ENCODE measurements at places on chromosomes 5 and 9.

DNA sequence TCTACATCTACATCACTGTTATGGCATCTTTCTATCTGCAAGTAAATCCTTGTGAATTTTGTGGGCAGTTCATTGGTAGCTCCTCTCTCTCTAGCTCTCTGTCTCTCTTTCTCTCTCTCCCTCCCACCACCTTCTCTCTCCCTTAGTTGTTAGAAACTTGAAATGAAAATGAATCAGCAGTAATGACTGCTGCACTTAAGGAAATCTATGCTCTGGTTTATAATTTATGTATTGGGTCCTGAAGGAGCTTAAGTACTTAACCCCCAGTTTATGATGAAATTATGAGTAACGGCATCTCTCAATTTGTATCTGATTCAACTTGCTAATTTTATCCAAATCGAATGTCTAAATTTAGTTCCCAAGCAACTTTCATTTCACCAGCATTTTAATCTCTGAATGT lies 52.0 kb upstream of the PTGER4 start:
- no peak for DNase-seq

GRCh38 chr9:36765468-36766341 lies 193.0 kb downstream of the MELK start:
- peak; percentile 82 for DNase-seq

- DNase-seq: no peak
Measured at GRCh38 chr5:174777583-174777982, 53.2 kb downstream of the MSX2 start.

GRCh38 chr9:12266758-12267157 lies 426.4 kb upstream of the TYRP1 start:
- DNase-seq: no peak

DNA sequence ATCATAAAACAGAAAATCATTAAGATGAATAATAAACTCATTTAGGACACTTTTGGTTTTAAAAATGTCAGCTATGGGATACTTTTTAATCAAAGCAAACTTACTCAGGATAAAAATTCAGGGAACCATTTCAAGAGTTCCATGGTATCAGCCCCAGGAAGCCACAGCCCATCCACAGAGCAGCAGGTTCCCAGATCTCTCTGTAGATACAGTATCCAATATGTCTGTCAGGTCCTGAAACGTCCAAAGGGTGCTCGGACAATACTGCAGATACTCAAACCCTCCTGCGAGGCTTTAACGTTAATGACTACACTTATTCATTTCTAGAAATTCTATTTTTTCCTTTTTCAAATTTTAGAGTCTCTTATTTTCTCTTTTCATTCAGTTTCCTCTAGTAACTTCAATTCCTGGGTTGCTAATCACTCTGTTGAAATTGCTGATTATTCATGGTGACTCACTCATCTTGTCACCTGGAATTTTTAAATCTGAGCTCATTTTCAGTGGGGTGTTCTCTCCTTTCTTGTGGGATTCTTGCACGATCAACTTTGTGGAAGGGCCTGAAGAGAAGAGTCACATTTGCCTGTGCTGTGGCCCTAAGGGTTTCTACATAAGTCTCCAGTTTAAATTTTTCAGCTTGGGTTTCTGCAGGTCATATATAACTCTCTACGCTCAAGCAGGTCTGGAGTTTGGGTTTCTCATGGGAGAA lies 435.8 kb downstream of the CTNND2 start:
- no peak for DNase-seq

GRCh38 chr5:107949688-107950341 lies 279.1 kb upstream of the EFNA5 start:
- DNase-seq: no peak

DNA sequence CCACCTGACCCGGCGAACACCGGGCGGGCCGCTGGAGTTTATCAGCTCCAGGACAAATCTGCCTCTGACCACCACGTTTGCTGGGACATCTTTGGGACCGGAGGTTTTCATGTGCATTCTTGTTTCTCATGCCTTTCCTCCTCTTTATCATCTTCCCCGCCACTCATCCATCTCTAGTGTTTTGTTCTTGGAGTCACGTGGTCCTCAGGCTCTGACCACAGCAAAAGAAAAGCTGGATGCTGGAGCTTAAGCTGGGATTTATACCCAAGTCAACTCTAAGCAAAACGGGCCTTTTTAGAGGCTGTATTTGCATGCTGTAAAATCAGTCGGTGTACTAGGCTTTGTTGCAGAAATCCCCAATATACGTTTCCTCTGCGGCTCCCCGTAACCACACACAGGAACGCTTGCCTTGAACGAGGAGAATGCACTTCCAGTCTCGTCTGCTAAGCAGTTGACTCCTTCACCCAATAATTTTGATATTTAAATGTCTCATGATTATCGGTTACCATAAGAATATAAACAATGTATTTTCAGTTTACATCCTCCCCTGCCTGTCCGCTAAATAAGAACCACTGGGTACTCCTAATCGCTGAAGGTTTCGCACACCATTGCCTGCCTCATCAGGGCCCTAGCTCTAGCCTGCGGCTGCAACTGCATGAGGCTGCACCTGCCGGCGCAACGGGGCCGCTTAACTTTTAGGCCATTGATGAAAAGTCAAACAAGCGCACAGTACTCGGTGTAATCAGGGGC lies 560 bp upstream of the NDUFS6 start:
- no peak for DNase-seq

DNA sequence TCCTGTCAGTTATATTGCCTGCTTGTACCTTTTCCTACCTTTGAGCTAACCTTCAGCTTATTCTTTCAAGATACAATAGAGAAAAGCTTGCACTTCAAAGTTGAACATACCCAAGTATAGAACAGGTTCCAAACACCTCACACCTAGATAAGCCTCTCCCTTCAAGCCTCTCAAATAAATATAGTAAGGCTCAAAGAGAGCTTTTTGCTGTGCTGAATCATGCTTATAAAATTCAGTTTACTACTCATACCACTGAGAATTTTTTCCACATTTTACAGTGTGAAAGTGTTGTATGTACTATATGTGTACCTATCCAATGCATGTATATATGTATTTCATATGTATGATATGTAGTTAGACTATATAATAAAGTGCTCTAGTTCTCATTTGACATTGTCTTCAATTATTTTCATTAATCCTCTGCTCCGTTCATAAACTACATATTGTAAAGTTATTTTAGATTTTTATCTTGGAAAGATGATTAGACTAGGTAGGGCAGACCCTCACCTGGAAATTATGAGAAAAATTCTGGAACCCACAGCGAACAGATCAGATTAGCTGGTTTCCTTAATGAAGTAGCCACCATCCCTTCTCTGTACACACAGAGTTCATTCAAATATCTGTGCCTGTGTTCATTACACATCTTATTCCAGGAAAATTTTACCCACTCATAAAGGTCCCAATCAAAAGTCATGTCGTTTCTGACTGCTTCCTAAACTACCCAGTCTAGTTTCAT lies 149.2 kb upstream of the RGMB start:
- no peak for DNase-seq

GRCh38 chr5:116032094-116032517 lies at the start of gene ARL14EPL:
Gene ARL14EPL, plus strand, starts transcription at chr5:116032472. Its CDS starts 18,994 bp downstream, at chr5:116051466.
- no peak for DNase-seq

DNA sequence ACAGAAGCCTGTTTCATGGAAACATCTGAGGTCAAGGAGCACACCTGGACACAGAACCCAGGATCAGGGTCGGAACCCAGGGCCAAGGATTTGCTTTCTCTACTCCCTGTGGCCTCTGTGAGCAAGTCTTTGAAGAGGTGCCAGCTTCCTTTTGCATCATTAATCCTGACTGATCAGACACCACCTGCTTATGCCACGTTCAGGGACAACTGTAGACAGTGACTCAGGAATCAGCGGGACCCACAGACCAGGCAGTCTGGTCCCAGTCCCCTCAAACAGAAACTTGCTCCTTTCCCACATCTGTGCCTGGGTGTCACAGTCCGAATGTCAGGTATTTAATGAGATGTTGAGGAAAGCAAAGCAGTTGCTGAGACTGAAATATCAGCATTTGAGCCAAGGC lies 154.8 kb downstream of the SGCD start:
- no peak for DNase-seq

DNA sequence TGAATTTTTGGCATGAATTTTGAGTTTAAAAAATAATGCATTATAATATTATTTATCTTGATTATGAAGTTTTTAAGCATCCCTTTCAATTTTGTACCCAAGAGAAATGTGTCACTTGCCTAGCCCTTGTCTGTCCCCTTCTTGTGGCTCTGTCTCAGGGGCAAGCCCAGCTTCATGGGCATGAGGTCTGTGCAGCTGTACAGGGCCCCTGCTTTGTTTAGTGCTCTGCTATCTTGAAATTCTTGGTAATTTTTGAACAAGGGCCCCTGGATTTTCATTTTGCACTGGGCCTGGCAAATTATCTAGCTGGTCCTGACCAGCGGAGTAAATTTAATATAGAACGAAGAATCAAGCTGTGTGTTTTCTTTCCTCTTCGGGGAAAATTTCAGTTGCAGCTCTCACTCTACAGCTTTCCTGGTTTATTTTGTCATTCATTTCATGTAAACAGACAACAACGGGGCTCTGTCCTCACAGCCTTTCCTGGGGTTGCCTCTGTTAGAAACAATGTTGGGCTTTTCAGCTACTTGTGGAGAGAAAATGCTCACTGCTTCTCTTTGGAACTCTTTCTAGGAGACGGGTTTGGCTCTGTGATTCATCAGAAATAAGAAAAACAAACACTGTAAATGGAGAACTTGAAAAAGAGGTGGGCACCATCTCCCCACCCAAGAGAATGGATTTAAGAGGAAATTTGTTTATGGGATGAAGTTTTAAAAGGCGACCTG lies 41.1 kb downstream of the LIX1 start:
- no peak for DNase-seq

GRCh38 chr9:121901616-121902015 lies 191.5 kb downstream of the TTLL11 start:
- DNase-seq: no peak

GRCh38 chr5:140796718-140797095 lies 2.1 kb downstream of the PCDHA2 start:
- DNase-seq: no peak

DNA sequence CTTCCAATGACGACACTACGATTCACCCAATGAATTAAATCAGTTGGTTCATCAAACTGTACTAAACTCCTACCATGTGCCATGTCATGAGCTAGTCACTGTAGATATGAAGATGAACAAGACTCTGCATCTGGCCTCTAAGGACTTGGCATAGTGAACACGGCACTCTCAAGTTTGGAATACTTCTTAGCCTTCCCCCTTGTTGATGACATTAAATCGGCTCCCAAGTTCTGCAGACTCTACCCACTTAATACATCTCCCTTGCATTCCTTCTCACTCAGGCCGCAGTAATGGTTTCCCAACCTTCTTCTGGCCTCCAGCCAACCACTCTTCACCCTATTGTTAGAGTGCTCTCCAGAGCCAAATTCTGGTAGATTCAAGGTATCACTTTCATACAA lies 184.7 kb downstream of the MAPKAP1 start:
- no peak for DNase-seq

DNA sequence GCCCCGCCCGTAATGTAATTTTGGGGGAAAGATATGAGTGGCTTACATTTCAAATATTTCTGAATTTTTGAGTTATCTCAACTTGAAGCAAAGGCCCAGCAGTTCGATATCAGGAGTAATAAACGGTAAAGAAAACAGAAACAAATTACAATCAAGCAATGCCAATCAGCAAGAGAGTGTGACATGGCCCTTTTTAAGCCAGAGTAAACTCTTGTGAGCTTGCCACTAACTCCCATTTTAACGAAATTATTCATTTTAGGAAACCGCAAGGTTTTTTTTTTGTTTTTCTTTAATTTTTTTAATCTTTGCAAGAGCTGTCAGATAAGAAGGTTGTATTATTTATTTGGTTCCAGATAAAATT lies 17.6 kb upstream of the CDK7 start:
- no peak for DNase-seq

GRCh38 chr5:109714592-109714991 lies 24.9 kb downstream of the MAN2A1 start:
- no peak for DNase-seq

- DNase-seq: no peak
Measured at GRCh38 chr9:105890046-105890822, 195.9 kb downstream of the TMEM38B start.

DNA sequence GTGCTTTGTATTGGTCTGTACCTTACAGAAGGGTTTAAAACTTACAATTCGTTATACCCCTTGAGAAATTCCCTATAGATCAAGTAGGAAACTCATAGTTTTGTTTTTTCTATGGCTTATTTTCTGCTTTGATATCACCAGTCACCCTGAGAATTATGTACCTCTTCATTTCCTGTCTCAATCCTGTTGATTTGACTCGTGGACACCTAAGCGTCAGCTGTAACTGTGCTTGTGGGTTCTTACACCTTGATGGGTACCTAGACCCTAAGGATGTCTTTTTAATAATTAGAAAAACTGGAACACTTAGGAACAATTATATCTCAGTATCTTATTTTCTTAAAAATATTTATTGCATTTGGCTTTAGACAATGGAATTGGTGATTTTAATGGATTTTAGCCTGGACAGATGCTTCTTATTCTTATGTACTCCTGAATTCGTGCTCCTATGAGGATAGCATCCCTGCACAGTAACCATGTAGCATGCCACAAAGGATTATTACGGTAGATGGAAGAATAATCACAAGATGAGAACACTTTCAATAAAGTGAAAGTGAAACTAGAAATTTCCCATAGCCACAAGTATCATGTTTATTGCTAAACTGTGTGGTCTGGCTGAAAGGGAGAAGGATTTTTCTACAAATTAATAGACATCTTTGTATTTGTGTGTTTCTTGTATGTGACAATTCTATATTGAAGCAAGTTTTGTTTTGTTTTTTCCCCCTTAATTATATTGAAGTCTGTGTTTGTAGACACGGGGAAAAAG lies 1920.3 kb upstream of the WWC1 start:
- DNase-seq: no peak

DNA sequence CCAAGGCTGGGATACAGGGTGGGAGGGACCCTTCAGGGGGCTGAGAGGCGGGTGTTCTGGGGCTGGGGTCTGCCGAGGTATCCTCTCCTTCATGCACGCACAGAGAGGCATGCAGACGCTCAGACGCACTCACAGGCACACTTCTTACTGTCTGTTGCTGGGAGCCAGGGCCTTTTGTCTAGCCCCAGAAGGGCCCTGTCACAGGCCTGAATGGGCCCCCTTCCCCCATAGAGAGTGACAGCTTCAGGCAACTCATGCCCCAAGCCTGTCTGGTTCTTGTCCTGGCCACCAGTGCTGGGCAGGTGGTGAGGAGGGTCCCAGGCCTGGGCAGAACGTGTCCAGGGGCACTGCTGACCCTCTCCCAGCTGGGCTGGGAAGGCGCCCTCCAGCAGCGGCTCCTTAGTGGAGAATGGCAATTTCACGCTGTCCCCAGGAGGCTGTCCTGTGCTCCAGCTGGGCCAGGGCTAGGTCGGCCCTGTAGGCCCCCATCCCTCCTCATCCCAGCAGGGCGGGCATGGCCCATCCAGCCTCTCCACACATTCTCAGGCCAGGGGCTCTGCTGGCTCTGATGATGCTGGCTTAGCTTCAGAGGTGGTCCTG lies 45.3 kb downstream of the LMX1B start:
- no peak for DNase-seq

GRCh38 chr5:43376496-43377140 lies 35.6 kb downstream of the CCL28 start:
- DNase-seq: no peak

Measured in activated effector memory CD4-positive, alpha-beta T cell treated with Interleukin-2 at 50 U/mL for 16 hours (primary cell).